Kidney capillary endothelial cell (primary cell): ENCODE measurements at places on chromosomes 6 and 20.

DNA sequence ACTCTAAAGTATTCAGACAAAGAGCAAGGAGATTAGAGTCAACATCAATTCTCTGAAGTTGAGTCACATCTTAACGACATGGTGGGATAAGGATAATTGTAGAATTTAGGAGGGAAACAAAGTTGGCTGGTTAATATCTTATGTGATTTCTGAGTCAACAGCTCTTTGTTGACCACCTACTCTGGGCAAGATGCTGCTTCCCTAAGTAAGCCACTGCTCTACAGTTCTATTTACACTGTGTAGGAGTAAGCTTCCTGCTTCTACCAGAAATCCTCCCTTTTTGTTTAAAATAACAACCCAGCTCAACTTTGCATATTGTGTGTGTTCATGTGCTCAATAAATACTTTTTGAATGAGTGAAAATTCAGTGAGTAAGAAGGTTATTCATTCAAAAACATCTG lies 3.1 kb downstream of the HS3ST5 start:
- DNase-seq, result no peak

DNA sequence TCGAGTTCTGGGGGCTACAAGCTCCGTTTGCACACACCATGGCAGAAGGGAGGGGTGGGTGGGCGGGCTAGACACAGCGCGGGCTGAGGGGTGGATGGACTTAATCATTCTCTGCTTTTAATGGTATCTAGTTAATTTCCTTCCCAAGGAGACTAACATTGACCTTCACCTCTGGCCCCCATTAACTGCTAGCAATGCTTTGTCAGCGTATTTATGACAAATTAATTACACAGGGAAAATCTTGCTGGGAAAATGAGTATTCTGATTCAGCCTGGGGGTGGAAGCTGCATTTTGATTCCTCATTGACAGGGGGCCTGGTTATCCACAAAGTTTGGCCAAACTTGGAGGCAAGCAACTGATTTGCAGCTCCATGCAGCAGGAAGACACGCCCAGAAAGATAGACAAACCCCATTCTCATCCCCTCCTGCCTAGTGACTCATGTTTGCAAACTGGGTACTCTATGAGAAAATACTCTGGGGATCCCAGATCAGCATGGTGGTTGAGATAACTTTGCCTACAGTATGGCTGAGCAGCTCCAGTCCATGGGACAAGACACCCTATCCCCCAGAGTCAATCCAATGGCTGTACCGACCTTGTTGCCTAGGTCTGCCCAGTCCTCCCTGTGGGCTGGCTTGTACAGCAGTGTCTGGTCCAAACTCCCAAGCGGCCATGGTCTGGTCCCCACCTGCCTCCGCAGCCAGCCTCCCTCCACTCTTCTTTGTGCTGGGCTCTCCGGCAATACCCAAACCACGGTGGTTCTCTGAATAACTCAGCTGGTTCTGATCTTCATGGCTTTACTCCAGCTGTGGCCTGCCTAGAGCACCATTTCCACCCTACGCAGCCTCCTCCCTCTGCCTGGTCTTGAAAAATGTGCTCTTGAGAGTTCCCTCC lies 19.7 kb downstream of the ZBP1 start:
- no peak for DNase-seq

DNA sequence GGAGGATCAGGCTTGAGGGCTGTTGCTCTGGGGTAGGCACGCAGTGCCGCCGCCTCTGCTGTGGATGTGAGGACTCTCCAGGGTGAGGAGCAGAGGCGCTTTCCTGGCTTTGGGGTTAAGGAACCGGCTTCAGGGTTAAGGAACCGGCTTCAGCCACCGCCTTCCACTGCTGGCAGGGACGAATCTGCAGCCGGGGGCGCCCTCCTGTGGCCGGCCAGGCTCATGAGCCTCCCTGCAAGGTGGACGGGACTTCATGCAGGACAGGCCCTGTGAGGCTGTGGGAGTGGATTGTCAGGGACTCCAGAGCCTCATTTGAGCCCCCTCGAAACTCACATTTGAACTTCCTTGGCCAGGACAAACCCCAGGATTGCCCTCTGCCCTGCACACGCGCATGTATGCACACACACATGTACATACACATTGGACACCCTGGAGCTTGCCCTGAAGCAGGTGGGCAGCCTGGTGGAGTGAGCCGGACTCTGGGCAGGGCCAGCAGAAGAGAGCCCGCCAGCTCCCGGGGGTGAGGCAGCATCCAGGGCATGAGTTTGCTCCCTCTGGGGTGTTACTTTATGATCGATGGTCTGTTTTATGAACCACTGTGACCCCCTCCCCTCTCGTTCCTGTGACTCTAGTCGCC lies 146.9 kb downstream of the PHACTR3 start:
- peak; percentile 45 for DNase-seq

DNA sequence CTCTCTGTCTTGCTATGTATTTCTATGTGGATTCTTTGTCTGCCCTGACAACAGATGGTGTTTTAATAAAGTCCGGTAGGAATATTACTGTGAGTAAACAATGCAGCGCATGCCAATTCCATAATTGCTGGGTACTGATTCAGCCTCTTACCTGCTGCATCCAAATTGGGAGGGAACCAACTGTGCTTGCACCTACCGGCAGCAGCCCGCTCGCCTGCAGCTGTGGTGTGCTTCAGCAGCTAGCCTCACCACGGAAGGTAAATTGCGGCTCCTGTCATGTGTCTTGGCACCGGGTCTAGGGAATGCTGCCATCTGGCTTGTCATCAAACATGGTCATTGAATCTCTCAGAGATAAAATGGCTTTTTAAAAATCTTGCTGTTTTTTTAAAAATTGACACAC lies 704.8 kb upstream of the SLC35B3 start:
- DNase-seq, result no peak

- no peak for DNase-seq
Observed at GRCh38 chr6:166998256-166999144, 697 bp upstream of the CEP43 start.

DNA sequence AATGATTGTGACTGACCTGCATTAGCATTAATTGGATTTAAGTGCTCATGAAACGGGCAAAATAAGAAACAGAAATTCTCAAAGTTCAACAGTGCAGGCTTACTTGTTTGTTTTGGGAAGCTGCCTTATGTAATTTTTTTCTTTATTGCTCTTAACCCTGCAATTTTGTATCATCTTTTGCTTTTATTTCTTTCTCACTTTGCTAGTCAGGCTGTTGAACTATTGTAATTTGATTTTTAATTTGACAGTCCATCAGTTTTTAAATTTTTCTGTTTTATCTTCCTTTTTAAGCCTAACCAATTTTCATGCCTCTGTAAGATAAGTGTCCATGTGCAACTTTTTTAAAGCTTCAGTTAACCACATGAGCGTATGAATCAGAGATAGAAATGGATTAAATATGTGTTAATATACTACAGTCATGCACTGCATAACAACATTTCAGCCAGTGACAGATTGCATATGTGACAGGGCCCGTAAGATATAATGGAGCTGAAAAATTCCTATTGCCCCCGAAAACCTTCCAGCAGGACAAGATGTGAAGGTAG lies 44.6 kb downstream of the PEX7 start:
- no peak for DNase-seq

DNA sequence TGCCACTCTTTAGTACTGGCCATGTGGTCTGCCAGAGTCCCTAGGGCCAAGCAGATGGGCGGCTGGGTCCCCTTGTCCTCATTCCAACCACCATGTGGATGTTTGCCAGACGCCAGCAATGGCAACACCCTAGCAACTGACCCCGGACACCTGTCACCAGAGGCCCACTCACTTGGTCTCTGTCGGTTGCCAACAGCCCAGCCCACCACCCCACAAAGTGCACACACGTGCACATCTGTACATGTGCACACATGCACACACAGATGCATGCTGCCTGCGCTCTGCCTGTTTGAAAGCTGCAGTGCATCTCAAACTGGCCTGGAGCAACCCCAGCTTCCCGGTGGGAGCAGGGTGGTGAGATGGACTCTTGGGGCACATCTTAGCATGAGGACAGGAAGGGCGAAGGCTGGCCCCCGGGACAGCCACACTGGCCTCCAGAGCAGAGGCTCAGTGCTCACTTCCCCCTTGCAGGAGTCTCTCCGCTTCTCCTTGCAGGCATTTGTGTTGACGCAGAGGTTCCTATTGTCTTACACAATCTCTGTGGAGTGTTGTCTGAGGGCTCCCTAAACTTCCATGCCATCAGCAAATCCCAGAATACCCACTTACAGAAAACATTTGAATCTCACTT lies 54.0 kb downstream of the PSMG4 start:
- DNase-seq, result no peak

- no peak for DNase-seq
Observed at GRCh38 chr6:160041608-160042007, 72.7 kb downstream of the IGF2R start.

- no peak for DNase-seq
Observed at GRCh38 chr20:36881331-36881730, 5.4 kb downstream of the TLDC2 start.

GRCh38 chr6:42259841-42260395 lies 42.3 kb upstream of the MRPS10 start:
- DNase-seq, result no peak

DNA sequence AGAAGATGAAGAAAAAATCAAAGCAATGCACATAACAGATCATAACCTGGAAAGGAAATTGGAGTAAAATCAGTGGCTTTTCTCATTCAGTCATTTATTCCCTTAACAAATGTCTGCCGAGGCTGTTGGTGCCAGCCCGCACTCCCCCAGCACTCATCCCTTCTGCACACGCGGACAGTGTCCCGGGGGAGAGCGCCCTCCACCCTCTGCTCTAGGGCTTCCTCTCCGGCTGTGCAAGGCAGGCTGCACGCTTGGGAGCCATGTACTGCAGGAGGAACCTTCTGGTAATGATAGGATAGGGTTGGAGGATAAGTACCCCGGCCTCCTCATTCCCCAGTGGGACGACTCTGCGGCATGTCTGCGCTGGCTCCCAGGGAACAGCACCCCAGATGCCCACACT lies 134.5 kb downstream of the PAX1 start:
- no peak for DNase-seq

GRCh38 chr6:170063851-170064602 lies 226.9 kb downstream of the DLL1 start:
- no peak for DNase-seq

DNA sequence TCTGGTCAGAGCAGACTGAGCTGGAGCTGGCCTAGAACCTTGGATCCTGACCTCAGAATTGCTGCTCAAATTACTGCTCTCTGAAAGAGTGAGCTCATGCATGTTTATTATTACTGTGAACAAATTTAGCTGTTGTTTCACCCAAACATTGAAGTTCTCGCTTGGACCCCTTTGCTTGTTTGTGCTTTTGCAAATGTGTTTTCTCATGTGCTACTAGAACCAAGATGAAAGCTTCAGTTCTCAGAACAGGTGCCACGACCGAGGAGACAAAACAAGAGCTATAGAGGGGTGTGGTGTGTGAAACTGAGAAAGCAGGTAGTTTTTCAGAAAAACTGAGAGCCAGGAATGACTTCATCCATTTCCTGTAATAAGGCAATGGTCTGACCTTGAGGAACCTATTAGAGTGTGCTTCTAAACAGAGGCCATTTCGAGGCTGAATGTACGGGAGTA lies 50.0 kb upstream of the ESR1 start:
- DNase-seq, result no peak

DNA sequence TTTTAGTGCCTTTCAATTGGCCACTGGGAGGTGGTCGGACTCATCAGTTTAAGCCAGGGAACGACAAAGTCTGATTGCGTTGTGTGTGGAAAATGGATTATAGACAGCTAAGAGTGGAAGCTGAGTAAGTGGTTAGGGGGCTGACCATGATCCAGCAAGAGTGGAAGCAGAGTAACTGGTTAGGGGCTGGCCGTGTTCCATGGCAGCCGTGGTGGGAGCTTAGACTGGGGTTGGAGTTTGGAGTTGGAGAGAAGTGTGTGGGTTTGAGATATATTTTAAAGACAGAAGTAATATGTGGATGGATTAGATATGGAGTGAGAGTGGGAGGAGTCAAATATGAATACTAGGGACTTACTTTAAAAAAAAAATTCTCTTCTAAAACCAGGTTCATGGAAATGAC lies 41.7 kb downstream of the LRRN4 start:
- DNase-seq, result no peak

GRCh38 chr20:327186-328026 lies 2.1 kb downstream of the SOX12 start:
- peak; percentile 33 for DNase-seq

DNA sequence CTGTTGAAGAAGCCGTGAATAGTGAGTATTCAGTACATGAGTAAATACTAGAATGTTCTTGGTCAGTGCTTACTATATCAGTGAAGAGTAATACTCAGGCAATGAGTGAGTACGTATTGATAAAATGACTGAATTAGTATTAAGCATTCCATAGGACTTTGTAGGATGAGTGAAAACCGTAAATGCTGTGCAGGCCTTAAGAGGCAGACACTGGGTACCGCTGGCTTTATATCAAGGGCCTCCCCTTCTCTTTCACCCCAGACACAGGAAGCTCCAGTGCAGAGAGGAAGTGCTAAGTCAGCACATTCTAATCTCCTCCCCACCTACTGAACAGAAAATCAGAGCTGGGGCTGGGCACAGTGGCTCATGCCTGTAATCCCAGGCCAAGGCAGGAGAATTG lies 24.2 kb downstream of the POFUT1 start:
- DNase-seq, result no peak

DNA sequence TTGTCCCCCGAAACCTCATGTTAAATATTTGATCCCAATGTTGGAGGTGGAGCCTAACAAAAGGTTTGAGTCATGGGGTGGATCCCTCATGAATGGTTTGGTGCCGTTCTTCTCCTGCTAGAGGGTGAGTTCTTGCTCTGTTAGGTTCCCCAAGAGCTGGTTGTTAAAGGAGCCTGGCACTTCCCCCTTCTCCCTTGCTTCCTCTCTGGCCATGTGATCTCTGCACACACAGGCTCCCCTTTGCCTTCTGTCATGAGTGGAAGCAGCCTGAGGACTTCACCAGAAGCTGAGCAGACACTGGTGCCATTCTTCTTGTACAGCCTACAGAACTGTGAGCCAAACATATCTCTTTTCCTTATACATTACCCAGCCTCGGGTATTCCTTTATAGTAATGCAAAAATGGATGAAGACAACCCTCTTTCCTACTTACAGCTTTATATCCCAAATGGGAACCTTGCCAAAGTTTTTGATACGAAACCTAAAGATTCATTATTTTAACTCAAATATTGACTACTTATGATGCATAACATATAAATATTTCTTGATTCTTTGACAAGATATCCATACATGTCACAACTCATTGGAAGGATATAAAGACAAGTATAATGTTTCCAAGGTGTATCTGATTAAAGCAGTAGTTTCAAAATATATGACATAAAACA lies 61.0 kb downstream of the RNF182 start:
- no peak for DNase-seq

GRCh38 chr6:106253172-106253571 lies 72.4 kb downstream of the ATG5 start:
- peak; percentile 4 for DNase-seq

GRCh38 chr6:77136086-77136485 lies 327.2 kb downstream of the HTR1B start:
- DNase-seq, result no peak
